ENCODE measurements at places on chromosomes 2 and 18. TPM values are rescaled to one million over a fixed set of nuclear protein-coding genes. Genes with fewer than 3 reads are reported as not detected.

OR6B2 gene
- not detected for total RNA-seq

GRCh38 chr2:235215248-235215647, 263.4 kb downstream of the SH3BP4 start:
- H3K4me3 ChIP-seq, result no peak overlapping the region
- no peak overlapping the region for H3K27ac ChIP-seq
- peaks cover 9% of the 10 kb centered on the region for H3K27me3 ChIP-seq
- H3K36me3 ChIP-seq, result no peaks in the 10 kb centered on the region

DNA sequence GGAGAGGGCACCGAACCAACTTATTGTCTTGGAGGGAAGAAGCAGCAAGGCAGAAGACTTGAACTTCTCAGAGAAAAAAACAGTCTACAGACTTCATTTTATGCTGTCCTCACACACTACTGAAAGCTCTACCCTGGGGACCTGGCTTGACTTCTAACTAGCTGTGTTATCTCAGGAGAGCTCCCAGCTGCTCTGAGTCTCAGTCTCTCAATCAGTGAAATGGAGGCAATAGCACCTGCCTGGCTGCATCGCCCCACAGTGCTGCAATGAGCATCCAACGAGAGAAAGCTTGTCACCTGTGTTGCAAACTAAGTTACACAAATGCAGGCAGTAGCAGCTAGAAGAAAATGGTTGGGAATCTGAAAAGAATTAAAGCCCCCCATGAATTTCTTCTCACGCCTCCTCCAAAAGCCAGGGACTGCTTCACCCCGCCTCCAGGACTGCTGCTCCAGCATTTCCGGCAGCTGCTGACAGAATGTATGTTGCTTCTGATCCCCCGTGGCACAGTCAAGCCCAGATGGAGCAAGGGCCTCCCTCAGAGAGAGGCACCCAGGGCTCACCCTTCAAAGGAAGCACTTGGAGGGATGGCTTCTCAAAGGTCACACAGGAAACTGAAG, 116.3 kb downstream of the BCL11A start:
- no peak overlapping the region for H3K4me3 ChIP-seq
- no peak overlapping the region for H3K27ac ChIP-seq
- H3K4me1 ChIP-seq, result no peaks in the 10 kb centered on the region
- no peak for DNase-seq
- no peaks in the 10 kb centered on the region for H3K36me3 ChIP-seq
- no peaks in the 10 kb centered on the region for H3K27me3 ChIP-seq

DNA sequence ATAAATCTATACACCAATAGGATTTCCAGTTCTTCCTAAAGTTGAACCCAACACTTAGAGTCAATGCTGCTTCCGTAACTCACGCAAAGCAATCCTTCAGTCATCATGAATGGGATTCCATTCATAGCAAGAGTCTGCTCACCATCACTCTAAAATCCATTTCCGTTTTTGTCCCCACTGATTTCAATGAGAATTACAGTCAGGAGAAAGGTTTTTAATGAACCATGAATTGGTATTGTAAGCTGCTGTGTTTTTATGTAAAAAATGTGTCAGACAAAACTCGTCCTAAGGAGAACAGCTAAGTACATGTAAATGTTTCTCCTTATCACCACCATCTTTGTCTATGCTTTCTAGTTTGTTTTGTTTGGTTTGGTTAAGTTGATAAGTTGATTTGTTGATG, 391.5 kb downstream of the IRS1 start:
- DNase-seq, result no peak
- H3K27ac ChIP-seq, result no peak overlapping the region
- H3K27me3 ChIP-seq, result peaks cover 9% of the 10 kb centered on the region
- H3K4me1 ChIP-seq, result no peaks in the 10 kb centered on the region
- no peaks in the 10 kb centered on the region for H3K36me3 ChIP-seq

GRCh38 chr18:57900906-57901435, 97.9 kb upstream of the ATP8B1 start:
- H3K27me3 ChIP-seq, result no peaks in the 10 kb centered on the region
- no peaks in the 10 kb centered on the region for H3K4me1 ChIP-seq
- DNase-seq, result no peak
- no peak overlapping the region for H3K27ac ChIP-seq
- no peaks in the 10 kb centered on the region for H3K36me3 ChIP-seq
- H3K4me3 ChIP-seq, result no peak overlapping the region

- H3K4me1 ChIP-seq, result no peaks in the 10 kb centered on the region
- peaks cover 4% of the 10 kb centered on the region for H3K27me3 ChIP-seq
- H3K4me3 ChIP-seq, result no peak overlapping the region
- no peak for DNase-seq
Observed at GRCh38 chr2:31031132-31031706, 107.0 kb downstream of the GALNT14 start.

GRCh38 chr2:152814475-152815030, 96.1 kb downstream of the ARL6IP6 start:
- no peak overlapping the region for H3K27ac ChIP-seq
- DNase-seq, result no peak
- no peaks in the 10 kb centered on the region for H3K27me3 ChIP-seq
- no peak overlapping the region for H3K4me3 ChIP-seq
- peaks cover 4% of the 10 kb centered on the region for H3K4me1 ChIP-seq

DNA sequence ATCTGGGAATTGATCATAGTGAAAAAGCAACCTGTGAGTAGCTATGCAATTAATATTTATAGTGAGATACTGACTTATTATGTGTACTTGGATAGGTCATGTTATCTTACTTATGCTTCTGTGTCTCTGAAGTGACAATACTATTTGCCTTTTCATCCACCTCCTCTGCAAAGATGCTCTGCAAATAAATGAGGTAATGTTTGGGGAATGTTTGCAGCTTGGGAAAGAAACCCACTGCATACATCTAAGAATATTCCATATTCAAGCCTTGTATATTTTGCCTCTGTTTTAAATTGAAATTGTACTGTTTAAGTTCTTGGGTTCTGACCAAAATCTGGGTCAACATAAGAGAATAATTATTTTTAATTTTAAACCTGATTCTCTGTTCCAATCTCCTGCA, 217.4 kb upstream of the DTNA start:
- peaks cover 38% of the 10 kb centered on the region for H3K27me3 ChIP-seq
- DNase-seq, result no peak
- no peaks in the 10 kb centered on the region for H3K36me3 ChIP-seq

Measured in activated T-helper 2 cell treated with anti-CD3 and anti-CD28 coated beads, Interferon-gamma antibody, Interleukin-2, Interleukin-4, amounts not matched to agents 10 μg/mL and 5 μg/mL and 100 μg/mL, durations not matched to agents 14 hours and 24 hours and 36 hours (primary cell).